Globus pallidus (tissue), 1 donor: ENCODE measurements at places on chromosomes 13 and 19.

DNA sequence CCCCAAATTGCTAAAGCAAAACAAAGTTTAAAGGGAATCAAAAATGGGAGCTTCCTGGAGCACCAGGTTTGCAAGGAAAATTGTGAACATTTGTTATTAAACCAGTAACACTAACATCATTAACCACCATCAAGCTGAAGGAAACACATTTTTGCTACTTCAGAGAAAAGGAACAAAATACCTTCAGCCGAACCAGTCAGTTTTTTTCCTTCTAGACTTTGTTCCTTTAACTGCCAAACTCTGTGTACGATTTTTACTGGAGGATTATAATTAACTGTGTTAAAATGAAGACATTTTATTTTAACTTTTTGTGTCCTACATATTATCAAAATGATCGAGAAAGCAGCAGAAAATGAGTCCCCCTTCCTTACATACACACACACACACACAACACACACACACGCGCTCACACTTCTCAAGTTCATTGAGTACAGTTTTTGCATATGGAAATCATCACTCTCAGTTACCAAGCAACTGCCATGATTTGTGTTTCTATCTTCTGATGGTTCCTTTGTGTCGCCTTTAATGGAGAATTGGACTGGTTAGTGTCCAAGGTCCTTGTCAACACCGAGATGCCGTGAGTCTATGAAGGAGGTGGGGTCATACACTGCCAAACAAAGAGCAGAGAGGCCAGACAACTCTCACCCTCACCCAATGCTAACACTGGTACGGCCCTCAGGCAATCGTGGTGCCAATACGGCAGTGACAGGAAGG, 9.8 kb upstream of the SERP2 start:
- DNase-seq = no peak

DNA sequence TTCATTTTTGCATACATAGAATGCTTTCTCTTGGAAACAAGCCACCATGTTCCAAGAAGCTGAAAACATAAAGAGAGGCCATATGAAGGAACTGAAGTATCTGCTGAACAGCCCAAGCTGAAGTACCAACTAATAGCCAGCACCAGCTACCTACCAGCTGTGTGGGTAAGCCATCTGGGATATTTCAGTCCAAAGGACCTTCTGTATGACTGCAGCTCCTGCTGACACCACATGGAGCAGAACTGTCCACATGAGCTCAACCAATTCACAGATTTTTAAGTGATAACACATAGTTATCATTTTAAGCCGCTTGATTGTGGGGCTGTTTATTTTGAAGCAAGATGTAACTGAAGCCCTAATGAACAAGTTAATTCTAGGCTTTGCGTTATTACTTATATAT, 621.1 kb upstream of the KLHL1 start:
- DNase-seq = no peak

- peak; percentile 76 for DNase-seq
Measured at GRCh38 chr19:8505680-8506401, 3.4 kb upstream of the PRAM1 start.

- DNase-seq = peak; percentile 55
Measured at GRCh38 chr19:46529622-46530451, 34.2 kb upstream of the PNMA8B start.

- peak; percentile 73 for DNase-seq
Measured at GRCh38 chr19:41373993-41374392, 2.3 kb upstream of the TMEM91 start.

DNA sequence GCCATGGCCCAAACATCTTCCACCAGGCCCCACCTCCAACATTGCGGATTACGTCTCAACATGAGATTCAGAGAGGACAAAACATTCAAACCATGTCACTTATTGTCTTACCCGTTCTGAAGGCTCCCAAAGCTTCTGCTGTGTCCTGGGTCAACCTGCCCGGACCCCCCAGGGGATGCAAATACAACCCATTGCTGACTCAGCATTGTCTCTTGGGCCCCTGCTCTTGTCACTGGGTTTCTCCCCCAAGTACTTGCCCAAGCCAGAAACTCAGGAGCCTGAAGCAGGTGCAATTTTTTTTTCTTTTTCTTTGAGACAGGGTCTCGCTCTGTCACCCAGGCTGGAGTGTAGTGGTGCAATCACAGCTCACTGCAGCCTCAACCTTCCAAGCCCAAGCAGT, 144.5 kb downstream of the KCTD15 start:
- DNase-seq = no peak

DNA sequence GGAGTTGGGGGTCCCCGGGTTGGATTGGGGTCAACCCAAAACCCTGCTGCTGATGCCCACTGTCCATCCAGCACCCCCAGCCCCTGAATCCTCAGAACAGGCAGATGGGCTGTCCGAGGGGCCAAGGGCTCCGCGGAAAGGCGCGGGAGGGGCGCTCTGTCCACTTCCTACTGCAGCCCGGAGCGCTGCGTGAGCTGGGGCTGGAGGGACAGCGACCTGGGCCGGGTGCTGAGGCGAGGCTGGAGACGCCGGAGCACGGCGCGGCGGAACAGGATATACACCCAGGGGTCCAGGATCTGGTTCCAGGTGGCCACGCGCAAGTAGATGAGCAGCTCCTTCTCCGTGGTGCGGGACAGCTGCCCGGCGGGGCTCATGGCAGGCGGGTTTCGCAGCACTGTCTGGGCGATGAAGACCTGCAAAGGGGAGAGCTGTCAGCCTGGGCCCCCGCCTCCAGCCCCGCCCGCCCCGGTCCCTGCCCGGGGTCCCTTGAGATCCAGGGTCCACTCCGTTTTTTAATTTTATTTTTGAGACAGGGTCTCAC, 10.3 kb downstream of the GIPC3 start:
- DNase-seq = no peak

DNA sequence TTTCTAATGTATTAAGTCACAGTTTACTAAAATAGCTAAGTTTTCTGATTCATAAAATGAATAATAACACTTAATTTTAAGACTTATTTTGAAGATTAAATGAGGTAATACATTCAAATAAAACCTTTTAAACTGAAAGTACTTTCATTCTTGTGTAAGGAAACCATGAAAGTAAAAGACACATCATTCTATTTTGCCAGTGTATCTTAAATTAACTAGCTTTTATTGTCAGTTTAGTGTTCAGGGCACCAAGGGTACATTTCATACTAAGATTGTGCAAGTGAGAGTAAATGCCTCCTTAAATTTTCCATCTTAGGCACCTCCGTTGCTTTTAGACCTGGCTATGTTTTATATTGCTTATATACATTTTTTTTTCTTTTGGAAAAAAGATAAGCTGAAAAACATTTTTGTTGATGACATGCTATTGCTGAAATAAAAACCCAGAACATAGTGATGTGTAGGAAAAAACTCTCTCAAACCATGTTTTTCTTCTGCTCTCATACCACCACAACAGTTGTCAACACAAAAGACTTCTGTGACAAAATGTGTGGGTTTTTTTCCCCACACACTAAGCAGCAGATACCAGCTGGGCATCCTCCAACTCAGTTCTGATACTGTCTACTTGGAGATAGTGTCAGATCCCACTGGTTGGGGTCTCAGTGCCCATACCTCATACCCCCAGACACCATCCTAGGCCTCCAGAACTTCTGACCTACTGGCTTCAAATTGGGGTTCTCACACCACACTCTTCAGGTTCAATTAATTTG, 30.7 kb upstream of the LPAR6 start:
- DNase-seq = no peak

DNA sequence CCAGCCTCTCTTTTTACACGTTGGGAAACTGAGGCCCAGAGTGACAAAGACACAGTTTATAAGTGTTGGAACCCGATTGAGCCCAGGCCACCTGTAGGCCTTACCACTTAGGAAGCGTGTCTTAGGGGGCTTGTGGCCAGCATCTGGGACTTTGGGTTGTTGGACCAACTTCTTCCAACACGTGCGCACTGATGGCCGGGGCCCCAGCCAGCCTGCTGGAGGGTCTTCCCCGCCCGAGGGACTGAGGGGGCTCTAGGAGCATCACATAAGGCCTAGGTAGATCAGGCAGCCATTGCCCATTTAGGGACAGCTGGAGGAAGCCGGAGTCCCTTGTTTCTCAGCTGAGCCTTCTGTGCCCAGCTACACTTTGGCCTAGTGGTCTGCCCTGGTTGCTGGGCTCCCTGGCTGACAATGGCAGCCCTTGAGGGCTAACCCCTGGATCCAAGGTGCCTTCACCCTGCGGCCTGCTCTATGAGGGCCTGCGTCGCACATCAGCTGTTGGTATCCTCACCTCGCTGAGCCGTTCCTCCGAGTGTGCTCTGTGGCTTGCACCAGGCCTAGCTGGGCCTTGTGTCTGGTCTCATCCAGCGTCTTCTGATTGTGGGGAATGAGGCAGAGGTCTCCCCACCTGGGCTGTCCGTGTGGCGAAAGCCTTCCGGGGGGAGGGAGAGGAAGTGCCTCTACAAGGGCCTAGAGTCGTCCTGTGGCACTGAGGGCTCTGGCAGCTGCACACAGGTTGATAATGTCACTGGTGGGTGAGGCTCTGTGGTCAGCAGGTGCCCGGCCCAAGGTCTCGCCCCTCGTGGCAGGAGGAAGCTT, 1.2 kb downstream of the RAB11B start:
- no peak for DNase-seq

- no peak for DNase-seq
Measured at GRCh38 chr13:29524641-29525040, 70.8 kb downstream of the SLC7A1 start.

GRCh38 chr19:51783372-51783771, 11.6 kb upstream of the FPR3 start:
- no peak for DNase-seq

DNA sequence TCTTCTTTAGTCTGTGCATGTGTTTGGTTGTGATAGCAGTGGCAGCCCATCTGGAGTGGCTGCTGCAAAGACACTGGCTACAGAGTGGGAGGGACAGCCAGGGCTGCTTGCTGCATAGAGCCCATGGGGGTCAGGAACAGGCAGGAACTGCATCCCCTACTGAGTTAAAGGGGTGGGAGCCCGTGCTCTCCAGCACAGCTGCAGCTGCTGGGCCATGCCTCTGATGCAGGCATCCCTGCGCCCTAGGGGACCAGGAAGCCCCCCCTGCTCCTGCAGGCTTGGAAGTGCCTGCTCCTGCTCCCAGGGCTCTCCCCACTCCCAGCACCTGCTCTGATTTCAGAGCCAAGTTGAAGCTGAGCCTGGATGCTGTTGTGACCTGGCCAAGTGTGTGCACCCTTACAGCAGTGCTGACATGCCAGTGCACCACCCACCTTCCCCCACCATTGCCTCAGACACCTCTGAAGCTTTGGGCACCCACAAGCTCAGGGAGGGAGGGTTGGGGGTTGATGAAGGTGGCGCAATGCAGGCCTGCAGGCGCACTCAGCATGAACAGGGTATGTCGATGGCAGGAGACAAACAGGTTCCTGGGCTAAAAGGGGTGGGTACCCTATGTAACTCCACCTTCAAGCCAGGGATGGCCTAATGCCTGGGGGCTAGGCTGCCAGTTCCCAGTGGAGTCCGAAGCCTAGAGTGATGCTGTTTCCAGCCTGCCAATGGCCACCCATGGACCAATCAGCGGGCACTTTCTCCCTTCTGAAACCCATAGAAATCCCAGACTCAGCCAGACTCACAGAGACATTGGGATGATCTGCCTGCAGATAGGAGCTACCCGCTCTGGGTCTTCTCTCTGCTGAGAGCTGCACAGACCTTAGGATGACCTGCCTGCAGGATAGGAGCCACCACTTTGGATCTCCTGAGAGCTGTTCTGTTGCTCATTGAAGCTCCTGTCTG, 919.9 kb upstream of the MIR17HG start:
- no peak for DNase-seq

DNA sequence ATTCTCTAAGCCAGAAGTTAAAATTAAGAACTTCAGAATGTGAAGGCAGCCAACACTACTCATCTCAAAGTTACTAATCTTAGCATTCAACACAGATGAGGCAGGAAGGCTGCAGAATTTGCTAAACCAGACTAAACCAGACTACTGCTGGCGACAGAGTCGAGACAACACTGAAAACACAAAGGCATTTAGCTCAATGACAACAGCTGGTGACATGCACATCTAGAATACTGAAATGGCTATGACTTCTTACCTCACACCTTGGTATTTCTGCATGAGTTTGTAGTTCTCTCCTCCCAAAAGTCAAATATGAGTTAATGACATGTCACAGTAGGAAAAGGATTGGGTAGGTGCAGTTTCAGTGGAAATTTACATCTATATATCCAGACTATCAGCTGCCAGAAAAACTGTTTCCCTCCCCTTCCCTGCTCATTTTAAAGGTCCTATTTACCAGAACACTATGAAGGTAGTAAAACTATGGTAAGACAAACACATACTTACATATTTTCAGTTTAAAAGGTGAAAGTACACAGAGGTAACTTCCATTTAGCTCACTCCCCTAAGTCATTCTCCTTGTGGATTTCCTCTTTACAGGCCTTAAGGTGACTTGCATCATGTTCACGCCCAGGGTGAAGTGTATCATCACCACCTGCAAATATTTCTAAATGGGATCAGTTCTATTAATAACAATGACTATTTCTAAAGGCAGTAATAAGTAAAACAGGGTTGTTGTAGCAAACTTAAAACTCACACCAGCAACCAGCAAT, 21.4 kb downstream of the FOXO1 start:
- peak; percentile 60 for DNase-seq

GRCh38 chr19:34997071-34997617, 3.0 kb upstream of the GRAMD1A start:
- DNase-seq = no peak

- DNase-seq = no peak
Measured at GRCh38 chr13:33164331-33164730, 121.2 kb downstream of the STARD13 start.

- DNase-seq = no peak
Measured at GRCh38 chr13:48162217-48162616, 67.3 kb upstream of the MED4 start.
